ENCODE measurements at places on chromosomes 5 and 9.

- no peak for DNase-seq
These were observed 666.3 kb downstream of the DNAH5 start for GRCh38 chr5:13278148-13278547.

GRCh38 chr5:73486119-73486899 is 11.9 kb upstream of the BTF3 start:
- DNase-seq = no peak

DNA sequence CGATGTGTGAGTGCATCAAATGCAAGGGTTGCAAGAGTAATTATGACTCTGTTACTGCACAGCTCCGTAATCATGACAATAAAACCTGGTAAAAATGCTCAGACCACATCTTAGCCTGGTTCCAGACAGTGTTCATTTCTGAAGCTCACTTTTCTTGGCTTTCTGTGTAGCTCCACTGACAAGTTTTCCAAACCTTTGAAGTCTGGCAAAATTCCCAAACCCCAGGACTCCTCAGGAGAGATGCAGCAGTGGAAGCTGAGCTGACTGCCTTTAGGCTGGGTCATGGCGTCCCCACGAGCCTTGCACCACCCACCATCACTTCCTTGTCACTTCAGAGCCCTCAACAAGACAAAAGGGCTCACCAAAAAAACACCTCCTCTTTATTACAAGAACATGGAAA is 131.6 kb upstream of the TAS2R1 start:
- no peak for DNase-seq

DNA sequence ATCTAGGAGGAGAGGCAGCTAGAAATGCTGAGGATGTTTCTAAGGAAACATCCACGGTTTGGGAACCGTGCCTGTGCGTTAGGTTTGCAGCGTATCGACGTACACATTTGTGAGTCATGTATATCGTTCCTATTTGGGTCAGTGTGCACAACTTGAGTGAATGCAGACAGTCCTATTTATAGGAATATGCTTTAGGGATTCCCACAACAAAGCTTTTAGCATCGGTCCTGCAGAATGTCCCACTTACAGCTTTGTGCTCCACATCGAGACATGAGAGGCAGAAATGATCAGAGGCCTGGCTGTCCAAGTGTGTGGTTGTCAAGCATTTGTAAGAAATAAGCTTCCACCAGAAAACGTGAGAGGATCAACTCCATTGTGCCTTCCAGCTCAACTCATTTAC is 1282.7 kb upstream of the WWC1 start:
- no peak for DNase-seq

DNA sequence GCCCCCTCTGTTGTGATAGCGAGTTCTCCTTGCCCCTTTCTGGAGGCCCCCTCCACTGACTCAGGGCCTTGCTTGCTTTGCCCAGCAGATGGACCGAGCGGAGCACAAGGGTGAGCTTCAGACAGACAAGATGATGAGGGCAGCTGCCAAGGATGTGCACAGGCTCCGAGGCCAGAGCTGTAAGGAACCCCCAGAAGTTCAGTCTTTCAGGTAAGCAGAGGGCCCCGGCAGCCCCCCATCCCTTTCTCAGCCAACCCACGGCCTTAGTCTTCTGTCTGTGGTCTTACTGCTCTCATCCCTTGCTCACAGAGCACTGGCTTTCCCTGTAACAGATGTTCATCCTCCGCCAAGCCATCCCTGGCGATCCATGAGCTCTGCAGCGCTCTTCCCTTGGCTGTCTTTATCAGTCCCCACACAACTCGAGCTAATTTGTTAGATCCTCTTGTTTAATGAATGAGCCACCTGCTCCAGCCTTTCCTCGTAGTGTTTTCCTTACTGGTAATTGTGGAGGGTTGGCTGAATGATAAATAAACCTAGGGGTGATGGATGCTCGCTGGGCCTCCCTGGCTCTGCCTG is 18.4 kb upstream of the RARS1 start:
- DNase-seq = peak; percentile 68

- no peak for DNase-seq
These were observed 197.8 kb downstream of the GLIS3 start for GRCh38 chr9:4102078-4102477.

DNA sequence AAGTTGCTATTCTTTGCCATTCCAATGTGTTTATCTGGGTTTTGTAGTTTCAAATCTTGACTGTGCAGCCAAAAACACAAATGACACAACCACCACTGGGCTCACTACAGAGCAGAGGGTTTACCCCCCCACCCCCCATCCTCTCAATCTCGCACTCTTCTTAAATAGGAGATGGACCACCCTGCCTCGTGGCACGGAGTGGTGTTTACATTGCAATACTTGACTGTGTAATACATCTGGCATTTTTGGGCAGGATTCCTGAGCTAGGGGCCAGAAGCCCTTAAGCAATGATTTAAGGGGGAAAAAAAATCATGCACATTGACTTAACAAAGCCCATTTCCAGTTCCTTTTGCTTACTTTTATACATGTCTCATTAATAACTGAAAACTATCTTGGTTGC is 19.0 kb downstream of the PTCH1 start:
- no peak for DNase-seq

- DNase-seq = peak; percentile 83
These were observed 27.5 kb upstream of the HAND1 start for GRCh38 chr5:154505567-154505966.

- no peak for DNase-seq
These were observed 17.0 kb downstream of the PLPP1 start for GRCh38 chr5:55517804-55518203.

DNA sequence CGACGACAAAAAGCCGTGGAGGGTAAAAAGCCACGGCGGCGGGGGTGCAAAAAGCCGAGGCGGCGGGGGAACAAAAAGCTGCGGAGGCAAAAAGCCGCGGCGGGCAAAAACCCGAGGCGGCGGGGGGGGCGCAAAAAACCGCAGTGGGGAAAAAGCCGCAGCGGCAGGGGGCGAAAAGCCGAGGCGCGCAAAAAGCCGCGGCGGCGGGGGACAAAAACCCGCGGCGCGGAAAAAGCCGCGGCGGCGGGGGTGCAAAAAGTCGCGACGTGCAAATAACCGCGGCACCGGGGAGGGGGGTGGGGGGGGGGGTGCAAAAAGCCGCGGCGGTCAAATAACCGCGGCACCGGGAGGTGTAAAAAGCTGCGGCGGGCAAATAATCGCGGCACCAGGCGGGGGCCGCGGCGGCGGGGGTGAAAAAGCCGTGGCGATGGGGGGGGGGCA is 511.5 kb downstream of the FOXD4L5 start:
- no peak for DNase-seq

DNA sequence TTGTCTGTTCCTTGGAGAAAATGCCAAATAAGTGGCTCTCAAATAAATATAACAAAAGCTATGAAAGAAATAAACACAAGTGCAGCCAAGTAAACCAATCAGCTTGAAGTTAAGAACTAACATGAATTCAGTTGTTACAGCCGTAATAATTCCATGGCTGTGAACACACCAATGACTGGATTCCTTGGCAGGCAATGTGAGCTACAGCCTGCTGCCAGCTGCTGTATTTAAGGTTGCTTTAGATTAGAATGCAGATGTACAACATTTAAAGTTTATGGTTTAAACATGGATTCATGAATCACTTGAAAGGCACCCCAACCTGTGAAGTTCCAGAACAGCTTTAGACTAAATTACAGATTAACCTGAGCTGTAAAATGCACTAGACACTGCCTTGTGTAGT is 626.4 kb upstream of the SEMA6A start:
- peak; percentile 40 for DNase-seq

DNA sequence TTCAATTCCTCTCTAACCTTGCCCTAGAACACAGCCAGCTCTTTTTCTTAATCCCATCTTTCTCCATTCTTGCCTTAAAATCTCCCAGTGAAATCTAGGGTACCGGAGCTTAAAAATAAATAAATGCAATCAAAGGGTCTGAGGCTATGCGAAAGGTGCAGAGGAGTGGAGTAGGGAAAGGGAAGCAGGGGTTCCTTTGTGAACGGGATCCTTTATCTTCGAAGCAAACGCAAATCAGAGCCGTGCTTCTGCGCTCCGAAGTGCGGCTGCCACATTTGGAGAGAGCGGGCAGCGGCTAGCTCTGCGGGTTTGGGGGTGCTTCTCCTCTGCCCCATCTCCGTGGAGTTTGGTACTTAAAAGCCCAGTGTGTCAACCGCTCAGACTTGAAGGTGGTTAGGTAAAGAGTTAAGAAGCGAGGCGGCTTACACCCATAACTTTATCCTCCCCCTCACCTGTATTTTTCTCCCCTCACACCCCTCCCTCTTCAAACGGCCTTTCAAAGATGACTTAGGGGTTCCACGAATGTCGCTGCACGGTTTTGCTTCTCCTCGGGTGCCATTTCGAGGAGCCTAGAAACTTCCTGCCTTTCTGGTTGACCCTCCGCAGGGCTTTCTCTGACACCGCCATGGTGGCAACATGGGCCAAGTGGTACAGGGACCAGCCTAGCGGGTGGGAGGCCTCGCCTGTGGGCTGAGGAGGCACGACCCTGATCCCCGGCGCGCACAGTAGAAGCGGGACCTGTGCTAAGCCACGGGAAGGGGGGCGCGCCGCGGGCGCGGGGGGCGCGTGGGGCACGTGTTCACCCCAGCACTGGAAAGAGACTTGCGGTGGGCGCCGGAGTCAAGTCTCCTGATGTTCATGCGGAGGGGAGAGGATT is 31.7 kb upstream of the NFIB start:
- DNase-seq = no peak

- no peak for DNase-seq
These were observed 441.5 kb downstream of the ENC1 start for GRCh38 chr5:74199005-74199404.

DNA sequence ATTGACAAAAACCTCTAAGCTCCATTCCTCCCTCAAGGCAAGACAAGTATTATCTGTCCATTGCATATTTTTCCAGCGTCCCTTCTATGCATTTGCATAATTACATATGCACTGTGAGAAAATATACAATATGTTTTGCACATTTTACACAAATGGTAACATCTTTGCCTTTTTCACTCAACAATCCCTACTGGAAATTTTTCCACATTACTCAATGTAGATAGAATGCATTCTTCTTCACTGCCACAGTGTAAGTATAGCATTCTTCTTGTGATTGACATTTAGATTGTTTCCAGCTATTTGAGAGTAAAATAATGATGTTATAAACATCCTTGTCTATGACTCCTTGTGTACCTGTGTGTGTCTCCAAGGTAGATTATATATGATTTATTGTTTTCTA is 205.0 kb downstream of the SLIT3 start:
- no peak for DNase-seq

DNA sequence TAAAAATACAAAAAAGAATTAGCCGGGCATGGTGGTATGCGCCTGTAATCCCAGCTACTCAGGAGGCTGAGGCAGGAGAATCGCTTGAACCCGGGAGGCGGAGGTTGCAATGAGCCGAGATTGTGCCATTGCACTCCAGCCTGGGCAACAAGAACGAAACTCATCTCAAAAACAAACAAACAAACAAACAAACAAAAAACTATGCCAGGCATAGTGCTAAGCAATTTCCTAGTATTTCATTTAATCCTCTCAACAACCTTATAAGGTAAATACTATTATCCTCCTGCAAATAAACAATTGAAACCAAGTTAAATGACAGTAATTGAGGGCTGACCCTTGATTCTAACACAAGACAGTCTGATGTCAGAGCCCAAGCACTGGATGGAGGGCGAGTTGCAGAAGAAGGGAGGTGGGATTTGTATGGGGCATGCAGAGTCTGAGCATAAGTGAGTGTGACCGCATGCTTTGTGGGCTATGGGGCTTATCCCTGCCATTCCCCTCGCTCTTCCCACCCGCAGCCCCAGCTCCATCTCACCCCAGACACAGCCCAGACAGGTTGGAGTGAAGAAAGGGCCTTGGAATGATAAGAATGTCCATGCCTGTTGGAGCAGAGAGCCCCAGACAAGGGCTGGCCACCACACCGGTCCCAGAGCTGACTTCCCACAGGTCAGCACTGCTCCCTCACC is 24.3 kb upstream of the RPS14 start:
- DNase-seq = no peak

GRCh38 chr5:90655423-90655822 is 96.8 kb downstream of the ADGRV1 start:
- DNase-seq = no peak

GRCh38 chr5:9632495-9632894 is 2.3 kb upstream of the TAS2R1 start:
- no peak for DNase-seq

GRCh38 chr9:119095072-119095471 is 274.2 kb downstream of the BRINP1 start:
- no peak for DNase-seq

- peak; percentile 59 for DNase-seq
These were observed 19.2 kb upstream of the TOR1B start for GRCh38 chr9:129783516-129784361.

- DNase-seq = peak; percentile 78
These were observed 9.4 kb upstream of the RPS14 start for GRCh38 chr5:150458802-150459557.

DNA sequence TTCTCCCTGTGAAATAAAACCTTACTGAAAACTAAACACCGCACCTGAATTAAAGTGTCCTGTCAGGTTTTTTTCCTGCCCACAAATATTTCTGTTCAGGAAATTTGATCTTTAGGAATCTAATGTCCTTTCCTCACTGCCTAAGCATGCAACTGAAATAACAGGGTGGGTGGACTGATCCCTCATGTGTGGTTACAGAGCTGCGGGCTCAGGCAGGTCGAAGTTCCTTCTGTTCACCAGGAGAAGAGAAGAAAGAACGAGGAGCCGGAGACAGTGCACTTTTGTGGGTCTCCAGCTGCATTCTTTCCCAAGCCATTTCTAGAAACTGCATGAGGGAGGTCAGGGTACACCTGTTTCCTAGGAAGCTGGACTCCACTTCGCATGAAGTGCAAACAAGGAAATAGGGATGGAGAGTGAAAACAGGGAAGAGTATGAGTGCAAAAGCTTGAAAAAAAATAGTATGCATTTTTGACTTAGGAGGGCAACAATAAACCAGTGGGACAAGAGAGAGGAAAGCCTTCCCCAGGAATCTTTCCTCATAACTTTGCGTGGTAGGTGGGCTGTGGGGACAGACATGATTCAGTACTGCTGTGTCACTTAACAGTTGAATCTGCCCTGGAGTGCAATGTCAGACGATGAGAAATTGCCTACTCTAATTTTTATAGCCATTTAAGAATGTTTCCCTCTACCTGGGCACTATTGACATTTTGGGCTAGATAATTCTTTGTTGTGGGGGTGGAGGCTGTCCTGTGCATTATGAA is 60.3 kb downstream of the GCNT1 start:
- DNase-seq = no peak

GRCh38 chr9:135085830-135086546 is 1.5 kb upstream of the OLFM1 start:
- peak; percentile 50 for DNase-seq

- no peak for DNase-seq
These were observed 67.0 kb upstream of the MAST4 start for GRCh38 chr5:66529182-66529581.

DNA sequence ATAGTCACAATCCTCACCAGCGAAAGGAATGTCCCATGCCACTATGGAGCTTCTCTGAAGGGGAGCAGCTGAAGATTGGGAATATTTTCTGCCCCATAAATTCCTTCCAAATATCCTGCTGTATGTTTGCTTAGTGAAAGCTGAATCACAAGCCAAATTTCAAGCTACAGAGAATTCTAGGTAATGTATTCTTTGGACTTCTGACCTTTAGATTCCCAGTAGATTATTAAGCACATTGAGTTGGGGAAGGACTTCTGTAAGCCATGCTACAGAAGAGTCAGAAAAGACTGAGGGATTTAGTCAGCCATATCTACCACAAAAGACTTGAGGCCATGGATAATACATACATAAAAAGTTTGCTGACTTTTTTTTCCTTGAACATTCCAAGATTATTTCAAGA is 1342.0 kb upstream of the NUDT12 start:
- DNase-seq = no peak

Data from NCI-H1694 (cell line).